ENCODE measurements at places on chromosomes 11 and 22.

- no peak for DNase-seq
Measured at GRCh38 chr22:50323900-50324299, 2.9 kb downstream of the DENND6B start.

DNA sequence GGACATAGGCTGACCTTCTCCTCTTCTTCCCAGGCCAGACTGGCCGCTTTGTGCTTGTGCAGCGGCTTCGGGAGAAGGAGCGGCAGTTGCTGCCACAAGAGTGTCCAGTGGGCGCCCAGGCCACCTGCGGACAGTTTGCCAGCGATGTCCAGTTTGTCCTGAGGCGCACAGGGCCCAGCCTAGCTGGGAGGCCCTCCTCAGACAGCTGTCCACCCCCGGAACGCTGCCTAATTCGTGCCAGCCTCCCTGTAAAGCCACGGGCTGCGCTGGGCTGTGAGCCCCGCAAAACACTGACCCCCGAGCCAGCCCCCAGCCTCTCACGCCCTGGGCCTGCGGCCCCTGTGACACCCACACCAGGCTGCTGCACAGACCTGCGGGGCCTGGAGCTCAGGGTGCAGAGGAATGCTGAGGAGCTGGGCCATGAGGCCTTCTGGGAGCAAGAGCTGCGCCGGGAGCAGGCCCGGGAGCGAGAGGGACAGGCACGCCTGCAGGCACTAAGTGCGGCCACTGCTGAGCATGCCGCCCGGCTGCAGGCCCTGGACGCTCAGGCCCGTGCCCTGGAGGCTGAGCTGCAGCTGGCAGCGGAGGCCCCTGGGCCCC lies 1.4 kb downstream of the RASSF7 start:
- no peak for DNase-seq

DNA sequence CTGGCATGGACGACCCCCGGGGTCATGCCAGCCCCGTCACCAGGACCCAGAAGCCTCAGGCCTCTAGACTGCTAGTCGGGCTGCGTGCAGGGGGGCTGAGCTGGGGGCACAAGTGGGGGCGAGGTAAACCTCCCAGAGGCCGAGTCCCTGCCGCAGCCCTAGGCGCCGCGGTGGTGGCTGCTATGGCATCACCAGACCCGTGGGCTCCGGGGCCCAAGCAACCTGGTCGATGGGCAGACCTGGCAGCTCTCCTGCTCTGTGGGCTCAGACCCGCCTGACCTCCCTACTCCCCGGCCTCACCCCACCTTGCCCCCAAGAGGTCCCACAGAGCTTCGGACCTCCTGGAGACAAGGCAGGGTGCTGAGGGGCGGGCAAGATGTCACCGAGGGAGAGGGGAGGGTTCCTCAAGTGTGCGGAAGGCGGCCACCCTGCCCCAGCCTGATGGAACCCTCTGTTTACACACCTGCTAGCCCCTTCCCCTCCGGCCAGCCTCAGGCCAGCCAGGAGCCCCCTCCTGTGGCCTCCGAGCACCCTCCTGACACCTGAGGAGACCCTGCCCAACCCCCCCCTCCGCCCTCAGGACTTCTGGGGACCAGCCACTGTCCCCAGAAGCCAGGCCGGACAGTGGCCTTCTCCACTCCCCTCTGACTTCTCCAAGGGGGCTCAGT lies 9.4 kb downstream of the IGF2 start:
- no peak for DNase-seq

DNA sequence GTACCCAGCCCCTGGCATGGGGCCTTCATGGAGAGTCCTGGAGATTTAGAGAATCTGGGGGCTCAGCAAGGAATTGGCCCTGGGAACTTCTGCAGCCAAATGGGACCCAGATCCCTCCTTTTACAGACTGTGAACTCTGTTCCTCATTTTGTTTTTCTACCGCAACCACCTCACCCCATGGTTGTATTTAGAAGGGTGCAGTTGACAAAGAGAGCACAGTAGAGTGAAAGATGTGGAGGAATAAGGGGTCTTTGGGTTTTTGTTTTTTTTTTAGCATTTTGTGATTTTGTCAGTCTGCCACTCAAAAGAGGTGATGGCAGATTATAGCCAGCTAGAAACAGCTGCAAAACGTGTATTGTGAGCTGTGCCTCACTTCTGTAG lies 1.9 kb downstream of the ZNF74 start:
- DNase-seq = no peak

GRCh38 chr22:23074451-23074850 lies 4.1 kb downstream of the GNAZ start:
- DNase-seq = no peak

GRCh38 chr11:64415286-64415685 lies 56.3 kb downstream of the RPS6KA4 start:
- no peak for DNase-seq

GRCh38 chr11:72243173-72244059 lies 560 bp downstream of the PHOX2A start:
- DNase-seq = no peak

- no peak for DNase-seq
Measured at GRCh38 chr11:47443028-47443700, 5.8 kb downstream of the RAPSN start.
